ENCODE measurements at places on chromosomes 4 and X.

GRCh38 chr4:40300371-40301162 lies 34.6 kb upstream of the CHRNA9 start:
- no peak for DNase-seq

DNA sequence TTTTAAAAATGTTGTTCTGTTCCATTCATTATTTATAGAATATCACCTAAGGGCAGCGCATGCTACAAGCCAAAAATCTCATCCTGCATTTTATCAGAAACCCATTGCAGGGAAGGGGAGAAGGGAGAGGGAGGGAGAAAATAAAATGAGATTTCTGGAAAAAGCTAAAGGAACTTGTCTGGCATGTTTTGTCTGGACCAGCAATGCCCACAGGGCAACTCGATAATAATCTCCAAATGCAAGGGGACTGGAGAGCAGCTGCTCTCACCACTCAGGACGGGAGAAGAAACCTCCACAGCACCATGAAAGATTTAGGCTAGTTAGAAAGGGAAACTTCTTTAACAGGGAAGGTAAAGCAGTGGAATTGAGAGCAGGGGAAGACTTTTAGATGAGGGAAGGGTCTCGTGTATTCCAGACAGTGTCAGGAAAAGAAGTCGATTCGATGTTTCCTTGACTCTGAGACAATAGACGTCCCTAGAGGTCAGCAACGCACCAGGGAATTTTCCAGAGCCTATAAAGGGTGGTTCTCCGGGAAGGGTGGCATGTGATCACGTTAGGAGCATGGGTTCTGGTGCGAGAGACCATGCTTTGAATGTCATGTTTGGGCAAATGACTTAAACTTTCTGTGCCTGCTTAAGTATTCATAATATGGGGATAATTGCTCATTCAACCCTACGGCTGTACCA lies 132.2 kb upstream of the NDP start:
- DNase-seq, result no peak

GRCh38 chrX:118352566-118352965 lies 6.7 kb downstream of the WDR44 start:
- DNase-seq, result no peak

- DNase-seq, result no peak
Observed at GRCh38 chr4:11532138-11532537, 103.4 kb upstream of the HS3ST1 start.

DNA sequence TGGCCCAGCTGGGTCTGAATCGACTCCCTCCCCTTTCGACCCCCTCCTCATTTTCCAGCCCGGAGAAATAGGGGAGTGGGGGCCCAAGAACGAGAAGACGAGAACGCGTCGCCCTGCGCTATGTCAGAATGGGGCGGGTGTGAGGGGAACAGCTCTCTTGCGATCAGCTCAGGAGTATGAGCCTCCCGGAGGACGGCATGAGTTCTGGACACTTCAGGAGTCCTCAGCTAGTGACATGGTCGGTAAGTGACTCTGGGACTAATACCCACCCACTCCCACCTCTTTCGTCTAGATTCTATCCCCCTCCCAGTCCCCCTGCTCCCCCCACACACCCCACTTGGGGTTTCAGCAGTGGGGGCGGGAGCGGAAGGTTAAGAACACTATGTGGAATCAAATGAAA lies 944 bp downstream of the KLF8 start:
- no peak for DNase-seq

- DNase-seq, result no peak
Observed at GRCh38 chr4:125838924-125839323, 524.2 kb downstream of the FAT4 start.

DNA sequence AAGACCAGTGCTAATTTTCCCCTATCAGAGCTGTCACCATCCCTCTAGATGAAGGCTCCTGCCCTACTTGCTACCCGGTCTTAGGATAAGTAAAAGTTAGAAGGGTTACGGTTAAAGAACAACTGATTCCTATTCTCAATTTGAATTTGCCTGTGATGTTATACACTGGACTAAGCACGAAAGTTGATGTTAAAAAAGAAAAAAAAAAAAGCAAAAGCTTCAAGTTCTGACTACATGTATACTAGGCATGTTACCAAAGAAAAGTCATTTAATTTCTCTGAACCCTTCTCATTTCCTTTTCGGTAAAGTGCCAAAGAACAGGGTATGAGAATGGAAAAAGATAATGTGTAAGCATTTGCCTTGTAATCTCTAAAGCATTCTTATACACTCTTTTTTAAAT lies 1.4 kb upstream of the PPID start:
- DNase-seq, result no peak

- DNase-seq, result no peak
Observed at GRCh38 chr4:55352726-55353125, 6.7 kb downstream of the SRD5A3 start.

- DNase-seq, result no peak
Observed at GRCh38 chrX:119249891-119250290, 13.8 kb downstream of the PGRMC1 start.

- DNase-seq, result no peak
Observed at GRCh38 chr4:96455045-96455720, 615.3 kb downstream of the PDHA2 start.

DNA sequence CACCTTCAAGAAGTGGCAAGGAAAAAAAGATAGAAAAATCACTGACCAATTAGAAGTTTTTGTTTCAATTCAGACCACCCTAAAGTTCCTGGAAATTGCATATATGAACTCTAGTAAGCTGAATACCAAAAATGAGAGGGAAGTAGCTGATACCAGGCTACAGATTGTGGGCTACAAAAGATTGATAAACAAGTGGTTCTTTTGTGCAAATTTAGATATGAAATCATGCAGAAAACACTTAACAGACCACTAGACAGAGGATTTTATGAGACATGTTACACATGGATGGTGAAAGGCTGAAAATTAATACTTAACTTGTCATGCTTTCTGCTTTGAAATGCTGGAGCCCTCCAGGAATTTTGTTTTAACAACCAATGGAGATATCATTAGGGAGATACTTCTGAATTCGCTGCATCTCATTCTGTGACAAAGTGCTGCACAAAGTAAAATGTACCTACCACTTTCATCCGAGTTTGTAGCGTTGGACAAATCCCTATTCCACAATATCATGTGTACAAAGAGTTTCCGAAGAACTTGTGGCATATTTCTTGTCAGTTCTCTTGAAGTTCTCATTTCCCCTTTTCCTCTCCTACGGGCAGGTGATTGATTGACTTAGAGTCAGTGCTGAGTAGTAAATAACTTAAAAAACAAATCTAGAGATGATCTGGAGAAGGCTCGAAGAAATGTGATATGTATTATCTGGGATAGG lies 235.0 kb downstream of the PALLD start:
- DNase-seq, result no peak

DNA sequence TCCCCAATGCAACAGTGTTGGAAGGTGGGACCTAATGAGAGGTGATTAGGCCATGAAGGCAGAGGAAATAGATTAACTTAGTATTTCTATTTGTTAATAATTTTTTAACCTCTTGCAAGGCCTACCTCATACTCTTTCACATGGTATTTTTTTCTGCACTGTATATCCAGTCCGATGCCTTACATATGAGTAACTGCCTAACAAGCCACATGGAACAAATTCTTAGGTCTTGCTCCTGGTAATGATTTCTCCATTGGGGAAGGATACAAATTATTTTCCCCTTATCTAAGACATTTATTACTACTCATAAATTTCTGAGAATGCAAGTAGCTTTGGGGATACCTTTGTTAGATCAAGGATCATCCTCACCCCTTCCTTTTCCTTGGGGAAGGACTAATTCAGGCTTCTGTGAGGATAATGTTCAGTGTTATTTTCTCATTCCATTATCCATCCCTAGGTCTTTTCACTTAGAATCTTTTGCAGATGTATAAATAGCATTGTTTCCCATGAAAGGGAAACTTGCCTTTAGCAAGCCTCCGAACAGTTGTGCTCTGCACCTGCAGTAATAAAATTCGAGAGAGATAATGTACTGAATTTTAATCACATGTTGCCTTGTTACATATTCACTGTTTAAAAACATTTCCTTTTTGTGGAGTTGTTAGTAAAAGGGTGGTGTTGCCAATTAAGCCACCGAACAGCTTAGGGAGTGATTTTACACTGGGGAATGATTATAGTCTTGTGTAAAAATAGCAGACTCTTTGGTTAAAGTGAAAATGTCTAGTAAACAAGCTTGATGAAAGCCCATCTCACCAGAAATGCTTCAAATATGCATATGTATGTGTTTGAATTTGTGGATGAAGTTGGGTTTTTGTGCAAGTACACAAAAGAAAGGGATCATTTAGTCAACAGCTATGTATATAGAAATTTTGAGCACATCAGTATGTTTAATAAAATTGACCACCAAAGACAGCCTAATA lies 89.9 kb downstream of the CFAP299 start:
- no peak for DNase-seq

GRCh38 chr4:181957088-181957487 lies 286.1 kb upstream of the TENM3 start:
- DNase-seq, result no peak

- DNase-seq, result no peak
Observed at GRCh38 chrX:100649550-100650356, 5.8 kb downstream of the SRPX2 start.

- DNase-seq, result no peak
Observed at GRCh38 chr4:73908965-73909364, 39.8 kb downstream of the CXCL1 start.

DNA sequence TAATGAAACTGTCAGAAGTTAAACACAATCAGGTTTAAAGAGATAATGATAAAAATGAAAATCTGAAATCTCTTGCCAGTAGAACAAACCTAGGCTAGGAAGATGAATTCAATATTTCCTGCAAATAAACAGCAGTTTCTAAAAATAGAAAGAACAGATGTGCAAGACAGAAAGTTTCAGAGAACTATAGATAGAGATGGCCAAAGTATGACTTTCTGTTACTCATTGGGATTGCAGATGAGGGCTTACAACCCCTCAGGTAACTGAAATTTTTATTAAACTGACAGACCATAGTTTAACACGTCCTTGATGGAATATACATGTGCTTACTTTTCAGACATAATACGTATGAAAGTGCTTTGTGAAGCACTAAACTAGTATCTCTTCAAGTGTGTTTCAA lies 82.3 kb upstream of the PPARGC1A start:
- no peak for DNase-seq

- no peak for DNase-seq
Observed at GRCh38 chr4:170089668-170090351, at the start of gene AADAT. Gene AADAT (minus strand): TSS chr4:170089956. CDS start chr4:170089690, 266 bp downstream.

DNA sequence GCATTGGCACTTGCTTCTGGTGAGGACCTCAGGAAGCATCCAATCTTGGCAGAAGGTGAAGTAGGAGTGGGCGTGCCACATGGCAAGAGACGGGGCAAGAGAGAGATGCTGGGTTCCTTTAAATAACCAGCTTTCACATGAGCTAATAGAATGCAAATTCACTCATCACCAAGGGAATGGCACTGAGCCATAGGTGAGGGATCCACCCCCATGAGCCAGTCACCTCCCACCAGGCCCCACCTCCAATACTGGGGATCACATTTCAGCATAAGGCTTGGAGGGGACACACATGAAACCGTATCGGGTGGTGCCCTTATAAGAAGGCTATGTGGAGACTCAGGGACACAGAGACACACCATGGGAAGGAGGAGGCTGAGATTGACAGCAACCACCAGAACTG lies 140.0 kb upstream of the MSX1 start:
- no peak for DNase-seq

DNA sequence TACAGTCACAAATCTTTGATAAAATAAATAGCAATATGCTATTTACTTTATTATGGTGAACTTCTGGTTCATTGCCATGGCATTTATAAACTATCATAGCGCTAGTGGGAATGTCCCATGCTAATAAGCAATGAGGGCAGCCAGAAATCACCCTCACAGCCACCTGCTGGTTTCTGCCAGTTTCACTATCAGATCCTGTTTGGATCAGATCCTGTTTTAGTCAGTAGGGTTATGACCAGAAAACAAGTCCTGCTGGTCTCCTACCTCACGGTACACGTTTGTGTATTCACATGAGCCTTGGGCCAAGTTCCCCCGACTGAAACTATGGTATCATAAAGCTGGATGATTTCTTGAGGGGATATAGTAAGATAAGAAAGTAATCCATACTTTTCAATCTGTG lies 17.7 kb downstream of the FOXR2 start:
- no peak for DNase-seq

DNA sequence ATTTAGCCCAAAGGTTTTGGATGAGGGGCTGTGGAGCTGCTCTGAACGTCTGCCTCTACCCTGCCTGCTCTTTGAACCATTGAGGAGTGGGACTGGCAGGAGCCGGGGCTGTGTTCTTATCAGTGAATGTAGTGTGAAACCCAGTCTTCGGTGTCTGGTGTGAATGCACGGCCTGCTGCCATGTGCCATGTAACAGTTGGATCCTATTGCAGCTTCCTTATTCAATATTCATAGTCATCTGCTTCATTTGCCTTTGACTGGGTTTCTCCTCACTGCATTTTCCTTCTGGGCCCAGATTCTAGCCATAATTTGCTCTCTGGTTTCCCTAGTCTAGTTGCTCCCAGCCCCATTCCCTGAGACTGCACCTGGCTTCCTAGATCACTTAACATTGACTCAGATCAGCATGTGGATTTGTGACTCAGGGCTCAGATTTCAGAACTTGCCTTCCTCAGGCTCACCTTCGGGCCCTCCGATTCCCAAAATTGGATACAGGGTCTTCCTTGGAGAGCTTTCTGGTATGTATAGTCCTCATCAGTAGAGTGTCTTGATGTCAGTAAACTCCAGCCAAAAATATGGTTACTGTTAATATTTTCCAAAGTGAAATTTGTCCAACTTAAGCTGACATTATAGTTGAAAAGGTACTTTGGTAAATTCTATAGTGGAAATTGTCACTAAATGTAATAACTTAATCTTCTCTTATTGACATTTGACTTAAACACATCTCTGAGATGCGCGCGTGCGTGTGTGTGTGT lies 94.0 kb upstream of the DDIT4L start:
- no peak for DNase-seq
